ENCODE measurements at places on chromosomes 12 and 14.

GRCh38 chr12:67320614-67321295 lies 51.6 kb downstream of the CAND1 start:
- DNase-seq: no peak

DNA sequence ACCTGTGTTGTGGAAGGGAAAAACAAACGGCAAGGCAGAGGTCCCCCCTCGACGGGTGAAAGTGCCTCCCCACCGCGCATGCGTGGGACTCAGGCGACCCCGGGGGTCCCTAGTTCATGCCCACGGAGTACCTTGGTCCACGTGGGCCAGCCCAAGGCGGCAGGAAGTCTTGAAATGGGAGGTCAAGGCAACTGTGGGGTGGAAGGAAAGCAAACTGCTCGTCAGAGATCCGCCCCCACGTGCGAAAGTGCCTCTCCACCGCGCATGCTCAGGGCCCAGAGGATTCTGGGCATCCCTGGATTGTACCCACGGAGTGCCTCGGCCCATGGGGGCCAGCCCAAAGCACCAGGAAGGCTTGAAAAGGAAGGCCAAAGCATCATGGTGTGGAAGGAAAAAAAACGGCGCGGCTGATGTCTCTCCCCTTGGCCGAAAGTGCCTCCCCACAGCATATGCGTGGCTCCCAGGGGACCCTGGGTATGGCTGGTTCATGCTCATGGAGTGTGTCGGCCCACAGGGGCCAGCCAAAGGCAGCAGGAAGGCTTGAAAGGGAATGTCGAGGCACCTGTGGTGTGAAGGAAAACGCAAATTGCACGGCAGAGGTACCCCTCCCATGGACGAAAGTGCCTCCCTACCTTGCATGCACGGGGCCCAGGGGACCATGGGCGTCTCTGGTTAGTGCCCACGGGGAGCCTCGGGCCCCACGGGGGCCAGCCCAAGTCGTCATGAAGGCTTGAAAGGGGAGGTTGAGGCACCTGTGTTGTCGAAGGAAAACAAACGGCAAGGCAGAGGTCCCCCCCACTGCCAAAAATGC lies 369.7 kb downstream of the ALG10 start:
- no peak for DNase-seq

GRCh38 chr12:53996240-53997203 lies 3.4 kb upstream of the HOXC9 start:
- no peak for DNase-seq

GRCh38 chr12:10851243-10851858 lies 2.1 kb upstream of the PRR4 start:
- DNase-seq: no peak

- no peak for DNase-seq
Observed at GRCh38 chr14:89900802-89901201, 53.7 kb downstream of the EFCAB11 start.

DNA sequence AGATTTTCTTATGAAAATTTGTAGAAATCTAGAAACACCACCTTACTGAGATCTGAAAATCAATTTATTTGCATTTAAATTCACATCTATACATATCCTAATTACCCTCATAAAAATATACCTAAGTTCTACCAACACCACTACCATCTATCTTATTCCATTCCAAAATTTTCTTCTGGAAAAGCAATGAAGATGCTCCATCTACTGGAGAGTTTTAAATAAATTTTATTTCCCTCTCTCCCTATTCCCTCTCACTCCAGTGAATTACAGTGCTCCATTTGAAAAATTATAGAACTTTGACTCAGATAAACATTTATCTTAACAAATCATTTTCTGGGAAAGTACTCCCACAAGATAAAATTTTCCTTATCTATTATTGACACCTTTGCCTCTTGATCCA lies 2.3 kb upstream of the C14orf39 start:
- DNase-seq: no peak

DNA sequence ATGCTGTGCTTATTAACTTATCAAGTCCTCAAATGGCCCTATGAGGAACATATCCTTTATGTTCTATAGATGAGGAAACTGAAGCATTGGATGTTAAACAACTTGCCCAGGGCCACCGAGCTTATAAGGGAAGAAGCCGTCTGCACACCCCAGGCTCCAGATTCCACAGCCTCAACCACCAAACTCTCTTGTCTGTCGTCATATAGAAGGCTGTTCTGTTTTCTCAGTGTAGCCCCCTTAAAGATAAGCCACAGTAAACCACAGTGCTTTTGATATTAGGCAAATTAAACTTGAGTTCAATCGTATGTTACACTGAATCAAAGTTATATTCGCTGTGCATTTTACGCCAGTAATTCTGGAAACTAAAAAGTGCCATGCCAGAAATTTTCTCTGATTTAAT lies 116.7 kb downstream of the PRKCH start:
- no peak for DNase-seq

- no peak for DNase-seq
Observed at GRCh38 chr12:98352835-98353234, 162.6 kb upstream of the TMPO start.

GRCh38 chr12:106506691-106507090 lies 76.1 kb upstream of the RFX4 start:
- DNase-seq: no peak

DNA sequence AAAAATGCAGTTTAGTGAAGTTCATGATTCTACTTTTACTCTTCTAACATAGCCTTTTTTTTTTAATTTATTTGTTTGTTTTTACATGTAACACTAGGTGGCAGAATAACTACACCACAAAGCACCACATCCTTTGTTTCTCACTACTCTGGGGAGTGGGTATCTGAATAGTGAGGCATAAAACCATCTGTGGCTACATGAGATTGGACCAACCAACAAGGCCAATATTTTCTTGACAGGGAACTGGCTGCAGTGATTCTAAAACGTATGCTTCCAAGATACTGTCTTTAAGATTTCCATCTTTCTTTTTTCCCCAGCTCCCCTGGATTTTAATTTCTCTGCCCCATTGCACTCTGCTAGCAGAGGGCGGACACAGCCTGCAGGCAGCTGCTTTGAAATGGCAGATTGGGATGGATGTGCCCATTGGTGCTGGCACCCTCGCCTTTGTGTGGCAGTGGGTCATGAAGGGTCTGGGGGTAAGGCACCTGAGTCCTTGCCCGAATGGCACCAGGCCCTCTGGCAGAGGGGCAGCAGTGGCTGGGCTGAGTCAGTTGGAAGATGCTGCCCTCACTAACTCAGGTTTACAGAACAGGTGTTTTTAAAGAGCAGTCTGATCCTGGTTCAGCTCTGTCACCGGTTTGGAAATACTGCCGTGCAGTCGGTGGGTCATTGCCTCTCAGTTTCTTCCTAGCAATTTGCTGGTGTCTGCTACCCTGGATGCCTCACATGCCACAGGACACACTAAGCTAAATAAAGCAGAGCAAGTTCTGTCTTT lies 429.1 kb downstream of the RAD51B start:
- DNase-seq: peak; percentile 74

GRCh38 chr14:69246331-69246730 lies 13.6 kb upstream of the GALNT16 start:
- no peak for DNase-seq

- no peak for DNase-seq
Observed at GRCh38 chr14:21882226-21882625, 208.6 kb upstream of the OR4E1 start.

- no peak for DNase-seq
Observed at GRCh38 chr12:80935111-80935510, 2.6 kb downstream of the LIN7A start.

DNA sequence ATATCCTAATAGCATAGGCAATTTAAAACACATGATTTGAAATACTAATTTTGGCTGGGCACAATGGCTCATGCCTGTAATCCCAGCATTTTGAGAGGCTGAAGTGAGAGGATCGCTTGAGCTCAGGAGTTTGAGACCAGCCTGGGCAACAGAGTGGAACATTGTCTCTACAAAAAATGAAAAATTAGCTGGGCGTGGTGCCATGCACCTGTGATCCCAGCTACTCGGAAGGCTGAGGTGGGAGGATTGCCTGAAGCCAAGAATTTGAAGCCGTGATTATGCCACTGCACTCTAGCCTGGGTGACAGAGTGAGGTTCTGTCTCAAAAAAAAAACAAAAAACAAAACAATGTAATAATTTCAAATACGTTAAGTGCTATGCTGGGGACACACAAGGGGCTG lies 83.3 kb downstream of the SSPN start:
- DNase-seq: no peak

GRCh38 chr14:73785336-73785833 lies 66.2 kb upstream of the PTGR2 start:
- peak; percentile 30 for DNase-seq

GRCh38 chr12:7751394-7751793 lies 4.2 kb upstream of the CLEC4C start:
- DNase-seq: no peak

DNA sequence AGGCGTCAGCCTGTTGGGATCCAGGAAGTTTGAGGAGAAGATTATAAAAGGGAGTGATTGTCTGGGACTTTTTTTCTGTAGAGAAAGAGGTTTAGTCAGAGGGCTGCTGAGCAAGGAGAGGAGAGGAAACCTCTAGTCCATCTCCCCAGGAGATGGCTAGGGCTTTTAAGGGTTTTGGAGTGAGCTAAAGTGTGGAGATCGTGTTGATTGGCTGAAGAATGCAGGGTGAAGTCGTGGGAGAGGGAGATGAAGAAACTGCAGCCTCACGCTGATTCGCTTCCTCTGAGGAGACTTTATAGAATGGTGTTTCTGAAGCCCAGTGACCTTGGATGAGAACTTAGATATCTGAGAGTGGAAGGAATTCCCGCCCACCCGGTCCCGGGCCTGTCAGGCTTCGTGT lies 193.7 kb upstream of the PWP1 start:
- DNase-seq: no peak

DNA sequence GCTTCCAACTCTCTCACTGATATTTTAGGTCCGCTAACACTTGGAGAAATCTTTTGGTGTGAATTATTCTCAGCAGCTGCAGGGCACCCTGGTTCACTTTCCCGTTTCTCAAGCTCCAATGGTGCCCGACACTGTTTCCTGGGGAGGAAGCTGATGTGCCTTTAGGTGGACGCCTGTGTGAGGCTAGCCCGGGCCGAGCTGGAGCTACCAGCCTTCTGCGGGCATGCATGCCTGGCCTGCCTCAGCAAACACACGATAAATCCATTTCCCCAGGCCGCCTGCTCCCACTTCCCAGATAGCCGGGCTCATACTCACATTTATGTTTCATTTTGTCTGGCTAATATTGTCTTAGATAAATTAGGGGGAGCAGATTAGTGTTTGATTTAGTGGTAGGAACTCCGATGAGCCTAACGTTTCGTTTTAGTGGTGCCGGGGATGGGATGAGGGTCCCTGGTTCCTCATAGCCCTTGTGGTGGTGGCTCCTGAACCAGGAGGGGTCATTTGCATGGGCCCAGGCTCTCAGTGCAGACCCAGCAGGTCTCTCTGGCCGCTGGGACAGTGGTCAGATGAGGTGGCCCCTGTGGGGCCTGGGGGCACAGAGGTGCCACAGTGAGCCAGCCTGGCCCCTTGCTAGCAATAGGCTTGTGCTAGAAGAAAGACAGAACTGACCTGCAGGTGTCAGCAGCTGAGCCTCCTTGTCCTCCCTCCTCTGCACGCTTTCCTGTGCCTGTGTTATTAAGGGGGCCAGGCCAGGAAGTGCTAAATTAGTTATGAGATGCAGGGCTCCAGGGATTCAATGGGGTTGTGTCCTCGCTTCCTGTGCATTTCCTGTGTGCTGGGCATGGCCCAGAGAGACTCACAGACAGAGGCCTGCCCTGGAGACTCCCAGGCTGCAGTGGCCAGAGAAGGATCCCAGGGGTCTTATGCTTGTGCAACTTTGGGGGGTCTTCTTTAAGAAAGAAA lies 88.3 kb downstream of the KIF26A start:
- DNase-seq: no peak

GRCh38 chr12:132359971-132360370 lies 30.6 kb upstream of the GALNT9 start:
- DNase-seq: no peak

Data from hematopoietic multipotent progenitor cell treated with erythropoietin and hydrocortisone succinate and interleukin-3 and kit ligand, for 8 days (in vitro differentiated cells).